Central memory CD8-positive, alpha-beta T cell (primary cell): ENCODE measurements at places on chromosomes 4 and X.

DNA sequence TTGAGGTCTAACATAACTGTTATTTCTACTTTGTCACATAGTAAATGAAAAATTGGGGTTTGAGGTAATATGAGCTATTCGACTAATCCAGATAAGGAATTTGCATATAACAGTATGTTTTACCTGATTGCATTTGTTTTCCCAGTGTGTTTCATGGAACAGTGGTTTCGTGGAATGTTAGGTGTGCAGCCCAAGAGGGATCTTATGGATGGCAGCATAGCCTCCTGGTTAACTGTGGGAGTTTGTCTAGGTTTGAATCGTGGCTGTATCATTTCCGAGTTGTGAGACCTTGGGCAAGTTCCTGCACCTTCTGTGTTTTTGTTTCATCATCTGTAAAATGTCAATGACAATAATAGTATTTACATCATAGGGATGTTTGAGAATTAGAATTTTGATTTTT is 7.9 kb downstream of the BMPR1B start:
- peaks cover 37% of the 10 kb centered on the region for H3K27me3 ChIP-seq
- DNase-seq, result no peak
- no peak overlapping the region for H3K4me3 ChIP-seq
- no peak overlapping the region for H3K27ac ChIP-seq
- H3K4me1 ChIP-seq, result no peaks in the 10 kb centered on the region

DNA sequence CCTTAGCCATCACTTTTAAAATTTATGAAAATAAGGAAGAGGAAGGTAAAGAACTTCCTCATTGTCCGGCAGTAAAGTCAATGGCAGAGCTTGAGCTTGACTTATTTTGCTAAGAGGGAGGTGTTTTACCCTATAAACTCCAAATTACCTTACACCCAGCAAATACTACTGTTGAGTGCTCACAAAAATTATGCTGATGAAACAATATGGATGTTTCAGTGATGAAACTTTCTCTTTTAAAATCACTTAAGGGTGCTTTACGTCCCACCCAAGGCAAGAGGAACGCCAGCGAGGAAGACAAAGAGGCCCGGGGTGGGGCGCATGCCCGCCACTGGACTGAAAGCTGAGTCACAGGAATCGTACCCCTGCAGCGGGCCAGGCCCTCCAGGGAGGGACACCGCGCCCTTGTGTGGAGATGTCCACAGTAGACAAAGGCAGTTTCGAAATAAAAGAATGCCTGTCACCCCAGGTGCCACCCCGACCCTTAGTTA is 560 bp upstream of the TMSB4X start:
- peak overlapping the region; percentile 99 for H3K27ac ChIP-seq
- DNase-seq, result no peak
- peaks cover 59% of the 10 kb centered on the region for H3K36me3 ChIP-seq
- H3K27me3 ChIP-seq, result no peaks in the 10 kb centered on the region
- H3K4me1 ChIP-seq, result peaks cover 45% of the 10 kb centered on the region
- H3K4me3 ChIP-seq, result peak overlapping the region; percentile 92

DNA sequence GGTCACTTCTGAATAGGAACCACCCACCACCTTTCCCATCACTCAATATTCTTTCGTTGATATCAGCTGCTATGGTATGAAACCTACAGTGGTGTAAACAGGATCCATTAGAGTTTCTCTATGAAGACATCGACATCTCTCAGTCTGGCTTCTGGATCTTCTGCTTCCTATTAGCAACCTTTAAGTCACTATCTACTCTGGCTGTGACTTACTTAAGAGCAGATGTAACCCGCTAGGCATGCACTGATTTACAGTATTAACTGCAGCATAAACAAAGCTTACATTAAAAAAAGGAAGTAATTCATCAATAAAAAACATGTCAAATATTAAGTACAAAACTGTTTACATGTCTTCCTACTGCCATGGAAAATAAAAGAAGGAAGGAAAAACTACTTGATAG is 96.4 kb downstream of the ANAPC10 start:
- peaks cover 2% of the 10 kb centered on the region for H3K36me3 ChIP-seq
- no peak for DNase-seq
- H3K4me3 ChIP-seq, result no peak overlapping the region
- peaks cover 27% of the 10 kb centered on the region for H3K4me1 ChIP-seq
- no peak overlapping the region for H3K27ac ChIP-seq
- no peaks in the 10 kb centered on the region for H3K27me3 ChIP-seq

GRCh38 chr4:111632641-111633151 is 512.6 kb upstream of the FAM241A start:
- H3K27me3 ChIP-seq, result no peaks in the 10 kb centered on the region
- DNase-seq, result no peak
- H3K27ac ChIP-seq, result no peak overlapping the region
- H3K4me3 ChIP-seq, result no peak overlapping the region
- H3K36me3 ChIP-seq, result no peaks in the 10 kb centered on the region
- no peaks in the 10 kb centered on the region for H3K4me1 ChIP-seq

DNA sequence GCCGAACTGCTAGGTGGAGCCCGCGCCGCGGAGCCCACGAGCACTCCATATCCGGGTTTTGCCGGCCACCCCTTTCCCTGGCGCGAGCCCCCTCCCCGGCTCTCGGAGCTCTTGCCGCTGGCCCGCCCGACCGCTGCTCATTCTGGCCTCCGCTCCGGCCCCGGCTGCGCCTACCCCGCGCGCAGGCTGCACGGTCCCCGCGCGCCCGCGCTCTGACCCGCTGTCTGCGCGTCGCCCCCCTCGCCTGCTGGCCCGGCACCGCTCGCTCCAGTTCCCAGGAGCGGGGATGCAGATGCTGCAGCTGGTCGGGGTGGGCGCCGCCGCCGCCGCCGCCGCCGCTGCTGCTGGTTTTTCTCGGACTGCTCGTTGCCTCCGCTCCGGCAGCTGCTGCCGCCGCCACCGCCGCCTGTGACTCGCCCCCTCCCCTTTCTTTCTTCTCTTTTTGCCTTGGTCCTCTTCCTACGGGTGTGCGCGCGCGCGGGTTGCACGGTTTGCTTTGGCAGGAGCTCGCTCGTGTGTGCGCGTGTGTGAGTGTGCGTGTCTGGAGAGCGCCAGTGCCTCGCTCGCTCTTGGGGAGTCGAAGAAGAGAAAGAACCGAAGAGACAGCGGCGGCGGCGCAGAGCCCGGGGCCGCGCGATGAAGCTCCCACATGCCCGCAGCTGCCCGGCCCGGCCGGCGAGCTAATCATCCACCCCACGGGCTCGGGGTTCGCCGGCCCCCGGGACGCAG is at the start of gene ADGRL3:
TSS of gene ADGRL3 (plus strand) at position 140 of the 729 bp plus-strand sequence.
- H3K27ac ChIP-seq, result no peak within 1 kb of the TSS
- no peak for DNase-seq
- no peak within 1 kb of the TSS for H3K4me3 ChIP-seq
- peaks cover 26% of the 10 kb centered on the region for H3K27me3 ChIP-seq
- H3K4me1 ChIP-seq, result no peaks in the 10 kb centered on the region
- no peaks in the 10 kb centered on the region for H3K36me3 ChIP-seq

GRCh38 chrX:129123795-129124194 is 399.5 kb downstream of the SMARCA1 start:
- no peaks in the 10 kb centered on the region for H3K27me3 ChIP-seq
- no peak overlapping the region for H3K27ac ChIP-seq
- H3K4me3 ChIP-seq, result no peak overlapping the region

GRCh38 chr4:41148931-41149330 is 65.4 kb downstream of the APBB2 start:
- H3K4me1 ChIP-seq, result no peaks in the 10 kb centered on the region
- no peak overlapping the region for H3K27ac ChIP-seq
- no peaks in the 10 kb centered on the region for H3K27me3 ChIP-seq
- no peak overlapping the region for H3K4me3 ChIP-seq
- H3K36me3 ChIP-seq, result no peaks in the 10 kb centered on the region

- peak overlapping the region; percentile 50 for H3K27ac ChIP-seq
- H3K4me1 ChIP-seq, result peaks cover 58% of the 10 kb centered on the region
- peaks cover 9% of the 10 kb centered on the region for H3K36me3 ChIP-seq
- DNase-seq, result no peak
These were observed 124.9 kb downstream of the KDM6A start for GRCh38 chrX:44997888-44998287.

GRCh38 chr4:102311407-102311806 is 33.9 kb downstream of the SLC39A8 start:
- H3K4me1 ChIP-seq, result peaks cover 11% of the 10 kb centered on the region
- no peak overlapping the region for H3K4me3 ChIP-seq
- H3K36me3 ChIP-seq, result peaks cover 4% of the 10 kb centered on the region
- DNase-seq, result no peak
- H3K27ac ChIP-seq, result no peak overlapping the region

DNA sequence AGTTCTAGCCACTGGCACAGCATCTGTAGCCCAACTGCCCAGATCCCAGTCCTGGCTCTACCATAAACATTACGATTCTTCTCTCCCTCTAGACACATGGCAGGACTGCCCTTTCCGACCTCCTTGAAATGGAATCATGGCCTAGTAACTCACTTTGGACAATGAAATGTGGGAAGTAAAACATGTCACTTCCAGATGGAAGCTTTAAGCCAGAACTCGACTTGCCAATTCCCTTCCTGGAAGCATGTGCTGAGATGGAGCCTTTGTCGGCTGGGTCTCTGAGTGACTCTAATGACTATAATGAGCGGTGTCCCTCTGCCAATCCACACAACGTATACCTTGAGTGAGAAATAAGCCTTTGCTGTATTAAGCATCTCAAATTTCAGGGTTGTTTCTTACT is 34.7 kb downstream of the SH3RF1 start:
- no peaks in the 10 kb centered on the region for H3K36me3 ChIP-seq
- DNase-seq, result no peak
- H3K4me1 ChIP-seq, result no peaks in the 10 kb centered on the region
- peaks cover 50% of the 10 kb centered on the region for H3K27me3 ChIP-seq
- H3K4me3 ChIP-seq, result no peak overlapping the region

- peak overlapping the region; percentile 10 for H3K27ac ChIP-seq
- H3K4me3 ChIP-seq, result no peak overlapping the region
- DNase-seq, result no peak
- H3K36me3 ChIP-seq, result no peaks in the 10 kb centered on the region
These were observed 93.2 kb downstream of the CRLF2 start for GRCh38 chrX:1119275-1119674.

DNA sequence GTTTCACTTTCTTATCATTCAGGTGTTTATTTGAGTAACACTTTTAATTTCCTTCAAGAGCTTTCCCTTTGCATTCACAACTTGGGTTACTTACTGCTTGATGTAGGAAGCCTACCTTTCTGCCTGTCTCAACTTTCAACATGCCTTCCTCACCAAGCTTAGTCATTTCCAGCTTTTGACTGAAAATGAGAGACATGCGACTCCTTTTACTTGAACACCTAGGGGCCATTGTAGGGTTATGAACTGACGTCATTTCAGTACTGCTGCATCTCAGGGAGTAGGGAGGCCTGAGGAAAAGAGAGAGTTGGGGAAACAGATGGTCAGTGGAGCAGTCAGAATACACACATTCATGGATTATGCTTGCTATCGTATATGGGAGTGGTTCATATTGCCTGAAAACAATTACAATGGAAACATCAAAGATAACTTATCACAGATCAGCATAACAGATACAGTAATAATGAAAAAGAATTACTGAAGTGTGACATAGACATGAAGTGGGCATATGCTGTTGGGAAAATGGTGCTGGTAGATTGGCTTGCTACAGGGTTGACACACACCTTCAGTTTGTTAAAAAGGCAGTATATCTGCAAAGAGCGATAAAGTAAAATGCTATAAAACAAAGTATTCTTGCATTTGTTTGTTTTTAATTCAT is 25.7 kb downstream of the USP53 start:
- peaks cover 6% of the 10 kb centered on the region for H3K36me3 ChIP-seq
- DNase-seq, result no peak
- no peak overlapping the region for H3K27ac ChIP-seq
- H3K4me3 ChIP-seq, result no peak overlapping the region
- peaks cover 18% of the 10 kb centered on the region for H3K4me1 ChIP-seq

DNA sequence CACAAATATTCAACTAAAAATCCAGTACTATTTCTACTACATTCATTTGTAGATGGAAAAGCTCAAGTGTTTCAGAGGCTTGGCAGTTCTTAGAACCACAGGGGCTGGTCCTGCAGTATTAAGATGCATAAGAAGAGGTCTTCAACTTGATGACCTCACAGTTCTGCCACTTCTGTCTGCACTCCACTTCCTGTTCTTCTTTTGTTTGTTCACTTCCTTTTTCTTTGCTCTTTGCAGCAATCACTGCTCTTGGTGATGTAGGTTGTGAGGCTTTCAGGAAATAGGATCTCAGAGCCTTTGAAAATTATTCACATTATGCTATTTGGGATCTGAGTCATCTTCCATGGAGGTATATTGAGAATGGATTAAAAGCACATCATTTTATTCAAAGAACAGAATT is 602.0 kb upstream of the CPEB2 start:
- no peak overlapping the region for H3K4me3 ChIP-seq
- H3K4me1 ChIP-seq, result no peaks in the 10 kb centered on the region
- H3K27ac ChIP-seq, result no peak overlapping the region
- no peaks in the 10 kb centered on the region for H3K36me3 ChIP-seq
- no peak for DNase-seq

DNA sequence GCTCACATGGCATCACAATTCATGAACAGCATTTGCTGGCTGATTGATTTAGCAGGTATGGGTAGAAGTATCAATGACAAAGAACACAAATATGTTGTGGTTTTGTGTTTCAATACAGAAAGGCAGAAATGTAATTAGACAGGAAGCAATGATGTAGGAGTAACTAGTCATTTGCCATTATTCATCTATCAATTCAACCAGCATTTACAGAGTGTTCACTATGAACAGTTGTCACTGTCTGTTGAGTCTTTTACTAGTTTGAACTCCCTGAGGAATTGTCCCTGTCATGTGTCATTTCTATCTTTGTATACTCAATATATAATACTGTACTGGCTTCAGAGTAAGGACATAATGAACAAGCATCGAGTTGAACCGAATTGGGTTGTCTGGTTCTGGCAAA is 51.5 kb upstream of the ARHGAP24 start:
- no peaks in the 10 kb centered on the region for H3K27me3 ChIP-seq
- H3K36me3 ChIP-seq, result no peaks in the 10 kb centered on the region
- no peak overlapping the region for H3K27ac ChIP-seq
- H3K4me3 ChIP-seq, result no peak overlapping the region
- no peaks in the 10 kb centered on the region for H3K4me1 ChIP-seq

DNA sequence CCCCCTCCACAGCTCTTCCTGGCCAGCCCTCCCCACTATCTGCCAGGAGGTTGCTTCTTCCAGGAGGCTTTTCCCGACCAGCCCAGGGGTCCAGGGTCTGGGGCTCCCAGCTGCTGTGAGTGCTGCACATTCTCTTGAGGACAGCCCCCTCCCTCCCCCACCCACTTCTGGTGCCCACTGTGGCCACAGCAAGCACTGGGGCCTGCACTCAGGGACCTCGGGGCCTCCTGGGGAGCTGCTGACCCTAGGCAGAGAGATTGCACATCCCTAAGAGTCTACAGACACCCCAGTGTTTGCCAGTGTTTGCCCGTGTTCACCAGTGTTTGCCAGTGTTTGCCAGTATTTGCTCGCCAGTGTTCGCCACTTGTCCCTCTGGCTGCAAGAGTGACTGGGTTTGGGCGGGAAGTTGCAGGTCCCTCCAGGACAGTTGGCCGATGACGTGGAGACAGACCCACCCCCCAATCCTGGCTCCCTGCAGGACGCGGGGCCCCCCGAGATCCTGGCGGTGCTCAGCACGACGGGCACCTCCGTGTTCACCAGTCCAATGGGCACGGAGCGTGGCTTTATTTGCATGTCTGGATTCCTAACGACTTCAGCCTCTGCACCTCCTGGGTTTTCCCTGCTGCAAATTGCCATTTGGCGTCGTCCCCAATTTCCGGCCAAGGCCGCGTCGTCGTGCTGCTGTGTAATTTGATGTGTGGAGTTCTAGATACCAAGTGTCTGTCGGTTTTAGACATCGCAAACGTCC is 87.5 kb upstream of the NKX1-1 start:
- no peaks in the 10 kb centered on the region for H3K27me3 ChIP-seq
- no peak for DNase-seq
- H3K4me1 ChIP-seq, result no peaks in the 10 kb centered on the region
- H3K36me3 ChIP-seq, result no peaks in the 10 kb centered on the region

GRCh38 chr4:53067125-53067802 is 205.1 kb downstream of the RASL11B start:
- H3K36me3 ChIP-seq, result no peaks in the 10 kb centered on the region
- no peaks in the 10 kb centered on the region for H3K4me1 ChIP-seq
- H3K4me3 ChIP-seq, result no peak overlapping the region
- no peak overlapping the region for H3K27ac ChIP-seq
